ENCODE measurements at places on chromosomes 6 and 20. TPM values are rescaled to one million over a fixed set of nuclear protein-coding genes. Genes with fewer than 3 reads are reported as not detected.

The ULBP2 gene
- polyA plus RNA-seq = 10.0 TPM

The NHLRC1 gene
- 1.1 TPM for polyA plus RNA-seq

- DNase-seq = peak; percentile 10
Measured at GRCh38 chr6:39961178-39961577, 26.9 kb upstream of the MOCS1 start.

- no peak for DNase-seq
Measured at GRCh38 chr20:57410924-57411323, 19.7 kb downstream of the RBM38 start.

DNA sequence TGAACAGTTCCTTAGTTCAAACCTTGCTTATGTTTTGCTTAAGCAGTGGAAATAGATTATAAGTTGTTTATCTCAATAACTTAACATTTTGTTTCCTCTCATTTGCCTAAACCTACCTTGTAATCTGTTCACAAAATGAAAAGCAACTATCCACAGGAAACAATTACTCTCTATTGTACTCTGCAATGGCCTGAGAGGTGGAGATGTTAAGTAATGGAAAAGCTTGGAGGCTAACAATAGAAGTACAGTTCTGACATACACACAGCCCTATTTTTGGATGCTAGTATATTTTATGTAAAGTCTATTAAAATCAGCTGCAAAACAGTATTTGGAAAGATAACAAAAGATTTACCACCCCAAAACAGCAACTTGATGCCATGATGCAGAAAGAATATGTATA lies 82.1 kb downstream of the TINAG start:
- no peak for DNase-seq

GRCh38 chr20:37526839-37527637 lies 638 bp downstream of the BLCAP start:
- DNase-seq = peak; percentile 36

- no peak for DNase-seq
Measured at GRCh38 chr20:57735831-57736737, 26.3 kb upstream of the PMEPA1 start.
